ENCODE measurements at places on chromosomes 4 and X.
A peak's percentile ranks its signal among the peaks of the same experiment; 100 is the strongest.

DNA sequence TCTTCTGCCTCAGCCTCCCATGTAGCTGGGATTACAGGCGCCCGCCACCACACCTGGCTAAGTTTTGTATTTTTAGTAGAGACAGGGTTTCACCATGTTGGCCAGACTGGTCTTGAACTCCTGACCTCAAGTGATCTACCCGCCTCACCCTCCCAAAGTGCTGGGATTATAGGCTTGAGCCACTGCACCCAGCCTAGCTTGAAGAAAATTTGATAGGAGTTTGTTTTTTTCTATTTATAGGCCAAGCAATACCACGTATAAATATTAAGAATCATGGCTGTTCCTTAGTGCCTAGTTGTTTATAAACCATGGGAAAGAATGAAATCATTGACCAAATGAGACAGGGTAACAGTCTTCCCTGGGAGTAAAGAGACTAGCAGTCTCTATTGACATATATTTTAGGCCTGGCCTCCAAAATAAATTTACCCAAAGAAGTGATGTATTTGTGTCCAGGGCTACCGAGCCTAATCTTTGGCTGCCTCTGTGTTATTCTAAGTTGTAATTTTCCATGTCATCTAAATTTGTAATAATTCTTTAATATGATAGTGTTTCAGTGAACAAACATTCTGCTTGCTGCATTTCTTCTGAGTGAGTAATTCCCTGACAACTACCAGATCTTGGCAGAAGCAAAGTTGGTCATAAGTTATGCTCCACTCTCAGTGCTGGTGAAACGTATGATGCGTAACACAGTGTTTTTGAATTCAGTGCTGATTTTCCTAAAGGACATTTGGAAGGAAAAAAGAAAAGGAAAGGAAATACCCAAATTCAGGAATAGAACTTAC, 10.3 kb downstream of the PKD2 start:
- no peak overlapping the region for H3K27ac ChIP-seq
- no peak for DNase-seq
- peaks cover 9% of the 10 kb centered on the region for H3K4me1 ChIP-seq
- no peaks in the 10 kb centered on the region for H3K27me3 ChIP-seq
- peaks cover 6% of the 10 kb centered on the region for H3K36me3 ChIP-seq

- DNase-seq: no peak
- peaks cover 28% of the 10 kb centered on the region for H3K27me3 ChIP-seq
- no peak overlapping the region for H3K27ac ChIP-seq
- H3K36me3 ChIP-seq: no peaks in the 10 kb centered on the region
- no peak overlapping the region for H3K4me3 ChIP-seq
- H3K4me1 ChIP-seq: no peaks in the 10 kb centered on the region
Measured at GRCh38 chr4:11505221-11505971, 76.7 kb upstream of the HS3ST1 start.

GRCh38 chrX:53435997-53436396, 1.8 kb upstream of the HSD17B10 start:
- peaks cover 14% of the 10 kb centered on the region for H3K4me1 ChIP-seq
- peaks cover 7% of the 10 kb centered on the region for H3K36me3 ChIP-seq
- no peaks in the 10 kb centered on the region for H3K27me3 ChIP-seq
- peak; percentile 56 for DNase-seq

DNA sequence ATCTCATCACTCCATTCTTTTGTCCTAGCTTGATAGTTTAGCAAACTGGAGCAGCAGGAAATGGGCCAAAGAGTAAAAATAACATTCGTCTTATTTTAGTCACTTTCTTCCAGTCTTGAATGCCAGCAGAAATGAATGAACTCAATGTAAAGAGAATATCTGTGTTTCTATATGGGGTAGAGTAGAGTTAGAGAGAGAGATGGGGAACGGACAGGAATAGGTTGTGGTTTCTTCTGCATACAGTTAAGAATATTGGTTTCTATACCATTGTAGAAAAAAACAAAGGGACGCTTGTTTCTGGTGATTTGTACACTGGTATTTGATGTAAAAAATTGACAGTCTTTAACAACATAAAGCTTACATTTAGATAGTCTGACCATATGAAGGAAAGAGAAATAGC, 8.9 kb downstream of the GPR174 start:
- DNase-seq: no peak
- peaks cover 35% of the 10 kb centered on the region for H3K4me1 ChIP-seq

- H3K27ac ChIP-seq: peak overlapping the region; percentile 76
- no peak for DNase-seq
- no peaks in the 10 kb centered on the region for H3K36me3 ChIP-seq
Measured at GRCh38 chr4:15233626-15234025, 194.2 kb upstream of the C1QTNF7 start.

- peaks cover 12% of the 10 kb centered on the region for H3K4me1 ChIP-seq
- DNase-seq: no peak
- no peak overlapping the region for H3K4me3 ChIP-seq
Measured at GRCh38 chr4:4871242-4871572, 11.7 kb downstream of the MSX1 start.

GRCh38 chr4:21507439-21507838, 441.1 kb downstream of the KCNIP4 start:
- no peak for DNase-seq
- H3K27ac ChIP-seq: no peak overlapping the region
- no peaks in the 10 kb centered on the region for H3K27me3 ChIP-seq
- no peaks in the 10 kb centered on the region for H3K36me3 ChIP-seq

DNA sequence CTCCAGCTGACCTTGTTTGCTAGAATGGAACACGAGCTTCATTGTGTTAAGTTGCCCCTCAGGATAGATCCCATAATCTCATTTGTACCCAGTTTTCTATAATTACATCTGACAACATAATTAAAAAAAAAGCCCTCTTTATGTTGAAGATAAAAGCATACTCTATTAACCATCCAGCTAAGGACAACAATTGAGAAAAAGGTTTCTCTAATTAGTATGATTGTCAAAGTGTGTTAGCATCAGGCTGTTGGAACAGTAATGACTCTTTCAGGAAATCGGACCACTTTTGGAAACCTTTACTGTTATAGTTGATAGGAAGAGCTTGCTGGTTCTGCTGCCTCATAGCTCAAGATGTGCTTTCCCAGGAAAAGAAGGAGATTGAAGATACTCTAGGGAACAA, 172.6 kb downstream of the FHIP1A start:
- H3K36me3 ChIP-seq: no peaks in the 10 kb centered on the region
- H3K27me3 ChIP-seq: peaks cover 16% of the 10 kb centered on the region
- H3K27ac ChIP-seq: no peak overlapping the region
- no peak overlapping the region for H3K4me3 ChIP-seq
- no peaks in the 10 kb centered on the region for H3K4me1 ChIP-seq

GRCh38 chr4:39932776-39933402, 44.8 kb downstream of the PDS5A start:
- H3K4me3 ChIP-seq: peak overlapping the region; percentile 70
- H3K4me1 ChIP-seq: peaks cover 61% of the 10 kb centered on the region
- DNase-seq: no peak
- peaks cover 14% of the 10 kb centered on the region for H3K36me3 ChIP-seq

- no peak overlapping the region for H3K27ac ChIP-seq
- peaks cover 7% of the 10 kb centered on the region for H3K4me1 ChIP-seq
- peak overlapping the region; percentile 35 for H3K4me3 ChIP-seq
- no peaks in the 10 kb centered on the region for H3K27me3 ChIP-seq
- DNase-seq: no peak
- no peaks in the 10 kb centered on the region for H3K36me3 ChIP-seq
Measured at GRCh38 chr4:71095141-71095540, 101.7 kb downstream of the DCK start.

DNA sequence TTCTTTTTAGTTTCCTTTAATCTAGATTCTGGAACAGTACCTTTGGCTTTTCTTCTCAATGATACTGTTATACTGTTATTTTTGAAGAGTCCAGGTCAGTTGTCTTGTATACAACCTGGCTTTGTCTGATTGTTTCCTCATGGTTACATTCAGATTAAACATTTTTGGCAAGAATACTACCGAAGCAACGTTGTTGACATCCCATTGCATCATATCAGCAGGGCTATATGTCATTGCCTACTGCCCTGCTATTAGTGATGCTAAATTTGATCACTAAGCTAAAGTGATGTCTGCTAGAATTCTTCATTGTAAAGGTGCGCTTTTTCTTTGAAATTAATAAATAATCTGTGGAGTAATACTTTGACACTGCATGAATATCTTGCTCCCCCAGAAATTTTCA, 5.8 kb upstream of the ATP1B4 start:
- no peak overlapping the region for H3K27ac ChIP-seq
- H3K36me3 ChIP-seq: no peaks in the 10 kb centered on the region
- no peak overlapping the region for H3K4me3 ChIP-seq
- no peaks in the 10 kb centered on the region for H3K4me1 ChIP-seq
- H3K27me3 ChIP-seq: peaks cover 9% of the 10 kb centered on the region

DNA sequence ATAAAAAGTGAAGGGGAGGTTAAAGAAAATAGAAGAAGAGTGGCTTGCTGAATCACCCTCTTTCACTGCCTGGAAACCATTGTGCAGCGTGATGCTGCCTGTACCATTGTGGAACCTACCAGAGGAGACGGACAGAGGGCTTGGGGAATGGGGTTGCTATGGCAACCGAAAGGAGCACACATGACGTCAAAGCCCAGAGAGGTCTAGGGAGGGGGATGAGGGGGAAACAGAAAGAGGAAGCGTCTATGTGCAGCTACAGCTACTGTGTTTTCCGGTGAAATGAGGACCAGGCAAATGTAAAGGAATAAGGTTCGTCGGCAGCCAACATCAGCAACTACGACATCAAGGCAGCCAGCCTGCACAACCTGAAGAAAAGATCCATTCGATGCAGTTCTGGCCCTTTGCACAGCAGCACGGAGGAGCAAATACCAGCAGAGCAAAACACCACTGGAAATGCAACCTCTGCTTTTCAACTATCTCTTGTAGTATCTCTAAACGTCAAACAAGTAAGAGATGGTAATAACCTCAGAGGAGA, at the start of gene MAPK10:
TSS of gene MAPK10 (minus strand) at position 110 of the 535 bp plus-strand sequence.
- H3K4me3 ChIP-seq: peak within 1 kb of the TSS; percentile 41
- peak; percentile 16 for DNase-seq
- peaks cover 8% of the 10 kb centered on the region for H3K4me1 ChIP-seq
- H3K36me3 ChIP-seq: no peaks in the 10 kb centered on the region
- no peaks in the 10 kb centered on the region for H3K27me3 ChIP-seq

GRCh38 chrX:37800717-37801116, 20.9 kb downstream of the CYBB start:
- DNase-seq: no peak
- H3K36me3 ChIP-seq: no peaks in the 10 kb centered on the region
- H3K27ac ChIP-seq: no peak overlapping the region
- H3K4me3 ChIP-seq: no peak overlapping the region
- no peaks in the 10 kb centered on the region for H3K4me1 ChIP-seq

DNA sequence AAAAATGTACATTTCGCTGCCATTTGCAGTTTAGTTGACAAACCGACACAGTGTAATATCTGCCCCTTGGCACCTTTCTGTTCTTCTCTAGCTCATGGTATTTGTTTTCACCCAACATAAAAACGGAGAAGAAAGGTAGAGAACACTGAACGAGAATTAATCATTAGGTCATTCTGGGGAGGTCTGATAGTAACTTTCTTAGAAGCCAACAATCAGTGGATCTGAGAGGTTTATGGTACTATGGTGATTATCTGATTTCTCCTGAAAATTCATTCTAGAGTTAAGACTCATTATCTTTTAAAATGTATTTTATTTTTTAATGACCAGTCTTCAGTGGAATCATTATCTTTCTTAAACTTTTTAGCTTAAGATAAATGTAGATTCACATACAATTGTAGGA, 8.5 kb downstream of the RAPGEF2 start:
- no peak overlapping the region for H3K4me3 ChIP-seq
- peaks cover 15% of the 10 kb centered on the region for H3K4me1 ChIP-seq
- DNase-seq: no peak
- peaks cover 19% of the 10 kb centered on the region for H3K36me3 ChIP-seq

GRCh38 chr4:66376396-66376795, 706.1 kb upstream of the EPHA5 start:
- H3K27me3 ChIP-seq: no peaks in the 10 kb centered on the region
- no peak for DNase-seq
- H3K4me3 ChIP-seq: no peak overlapping the region
- no peaks in the 10 kb centered on the region for H3K4me1 ChIP-seq
- no peak overlapping the region for H3K27ac ChIP-seq
- no peaks in the 10 kb centered on the region for H3K36me3 ChIP-seq

DNA sequence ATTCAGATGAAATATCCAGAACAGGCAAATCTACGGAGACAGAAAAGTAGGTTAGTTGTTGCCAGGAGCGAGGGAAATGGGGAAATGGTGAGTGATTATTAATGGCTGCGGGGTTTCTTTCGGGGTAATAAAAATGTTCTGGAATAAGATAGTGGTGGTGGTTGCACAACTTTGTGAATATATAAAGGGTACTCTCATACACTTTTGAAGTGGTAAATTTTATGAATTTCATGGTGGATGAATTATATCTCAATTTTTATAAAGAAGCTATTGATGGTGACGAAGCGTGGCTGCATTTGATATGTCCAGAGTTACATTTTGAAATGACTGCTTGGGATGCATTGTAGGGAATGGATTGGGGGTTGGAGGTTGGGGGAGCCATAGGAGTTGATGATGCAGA, 16.3 kb downstream of the FAM47E start:
- peaks cover 11% of the 10 kb centered on the region for H3K27me3 ChIP-seq
- H3K36me3 ChIP-seq: no peaks in the 10 kb centered on the region
- H3K4me3 ChIP-seq: no peak overlapping the region

GRCh38 chr4:186775902-186776301, 52.2 kb upstream of the FAT1 start:
- H3K27ac ChIP-seq: no peak overlapping the region
- H3K36me3 ChIP-seq: no peaks in the 10 kb centered on the region
- no peak overlapping the region for H3K4me3 ChIP-seq
- no peaks in the 10 kb centered on the region for H3K27me3 ChIP-seq
- no peak for DNase-seq

GRCh38 chr4:8468746-8469535, 28.4 kb downstream of the TRMT44 start:
- H3K36me3 ChIP-seq: peaks cover 25% of the 10 kb centered on the region
- no peak overlapping the region for H3K4me3 ChIP-seq
- H3K27ac ChIP-seq: no peak overlapping the region
- peak; percentile 21 for DNase-seq
- no peaks in the 10 kb centered on the region for H3K4me1 ChIP-seq
- H3K27me3 ChIP-seq: no peaks in the 10 kb centered on the region

- no peak overlapping the region for H3K27ac ChIP-seq
- DNase-seq: no peak
- no peaks in the 10 kb centered on the region for H3K27me3 ChIP-seq
- no peaks in the 10 kb centered on the region for H3K4me1 ChIP-seq
- H3K36me3 ChIP-seq: no peaks in the 10 kb centered on the region
Measured at GRCh38 chr4:137651128-137651527, 118.8 kb upstream of the PCDH18 start.

DNA sequence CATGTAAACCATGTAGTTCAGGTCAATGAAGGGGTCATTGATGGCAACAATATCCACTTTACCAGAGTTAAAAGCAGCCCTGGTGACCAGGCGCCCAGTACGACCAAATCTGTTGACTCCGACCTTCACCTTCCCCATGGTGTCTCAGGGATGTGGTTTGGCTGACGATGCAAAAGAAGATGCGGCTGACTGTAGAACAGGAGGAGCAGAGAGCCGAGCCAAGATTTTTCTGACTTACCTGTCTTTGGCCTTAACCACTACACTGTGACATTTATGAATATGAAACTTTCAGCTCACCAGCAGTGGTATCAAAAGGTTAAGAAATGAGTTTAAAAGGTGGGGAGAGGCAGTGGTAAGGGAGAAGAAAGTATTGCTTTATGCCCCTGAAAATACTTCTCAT, 309.8 kb downstream of the BCOR start:
- H3K36me3 ChIP-seq: no peaks in the 10 kb centered on the region
- no peak overlapping the region for H3K4me3 ChIP-seq
- H3K27ac ChIP-seq: no peak overlapping the region
- H3K4me1 ChIP-seq: no peaks in the 10 kb centered on the region

- no peak for DNase-seq
- H3K4me1 ChIP-seq: no peaks in the 10 kb centered on the region
- no peak overlapping the region for H3K27ac ChIP-seq
- H3K27me3 ChIP-seq: no peaks in the 10 kb centered on the region
- H3K36me3 ChIP-seq: no peaks in the 10 kb centered on the region
- H3K4me3 ChIP-seq: no peak overlapping the region
Measured at GRCh38 chr4:29549342-29549741, 1170.8 kb upstream of the PCDH7 start.

Measured in effector memory CD8-positive, alpha-beta T cell (primary cell).